ENCODE measurements at places on chromosomes 3 and 15. TPM values are rescaled to one million over a fixed set of nuclear protein-coding genes. Genes with fewer than 3 reads are reported as not detected.

The SMCO1 gene
- total RNA-seq = not detected

The CHST2 gene
- 5.3 TPM for total RNA-seq

The CATSPER2 gene
- total RNA-seq = 4.5 TPM

The ARPIN gene
- not detected for total RNA-seq

The NPAP1 gene
- not detected for total RNA-seq
